Activated naive CD4-positive, alpha-beta T cell treated with anti-CD3 and anti-CD28 coated beads, Interleukin-2, amount 50 U/mL, for 72 hours (primary cell): ENCODE measurements at places on chromosomes 13 and 19.

- no peak for DNase-seq
Measured at GRCh38 chr13:20824762-20825476, 51.2 kb upstream of the EEF1AKMT1 start.

DNA sequence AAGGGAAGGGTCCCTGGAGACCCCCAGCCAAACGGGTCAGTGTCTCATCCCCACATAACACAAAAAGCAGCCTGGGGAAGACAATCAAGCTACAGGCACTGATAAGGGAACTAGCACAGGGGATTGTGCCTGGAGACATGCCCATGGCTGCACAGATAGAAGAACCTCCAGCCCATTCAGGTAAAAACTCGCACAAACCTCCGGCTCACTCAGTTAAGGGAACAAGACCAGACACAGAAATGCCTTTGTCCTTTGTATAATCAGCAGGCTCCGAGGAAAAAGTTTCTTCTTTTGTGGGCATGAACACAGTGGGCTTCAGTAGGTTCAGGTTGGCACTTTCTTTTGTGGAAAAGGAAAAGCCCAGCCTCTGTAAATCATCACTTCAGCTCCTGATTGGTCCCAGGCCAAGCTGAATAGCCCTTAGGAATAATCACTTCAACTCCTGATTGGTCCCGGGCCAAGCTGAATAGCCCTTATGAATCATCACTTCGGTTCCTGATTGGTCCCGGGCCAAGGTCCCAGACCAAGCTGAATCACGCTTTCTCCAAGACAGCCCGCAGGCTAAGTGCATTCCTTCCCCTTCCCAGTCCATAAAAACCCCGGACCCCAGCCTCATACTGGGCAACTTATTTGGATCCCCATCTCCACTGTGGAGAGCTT, 5.0 kb upstream of the ZNF230 start:
- no peak for DNase-seq

DNA sequence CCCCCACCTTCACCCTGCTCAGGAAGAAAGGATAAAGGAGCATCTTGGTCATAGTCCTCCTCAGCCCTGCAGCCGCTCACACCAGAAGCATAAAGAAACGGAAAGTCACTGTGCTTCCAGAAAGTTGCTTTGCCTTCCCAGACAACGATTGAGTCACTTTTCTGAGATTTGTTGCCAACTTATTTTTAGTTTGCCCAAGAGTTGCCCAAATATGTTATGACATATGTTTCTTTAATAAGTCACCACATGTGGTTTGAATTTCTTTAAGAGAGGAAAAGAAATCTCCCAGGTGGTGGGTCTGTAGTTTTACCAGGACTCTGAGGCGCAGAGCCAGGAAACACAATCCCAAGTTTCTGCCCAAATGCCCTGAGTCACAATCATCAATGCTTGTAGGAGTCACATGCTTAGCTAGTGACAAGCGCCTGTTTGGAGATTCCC, 63.4 kb upstream of the LRCH1 start:
- no peak for DNase-seq

DNA sequence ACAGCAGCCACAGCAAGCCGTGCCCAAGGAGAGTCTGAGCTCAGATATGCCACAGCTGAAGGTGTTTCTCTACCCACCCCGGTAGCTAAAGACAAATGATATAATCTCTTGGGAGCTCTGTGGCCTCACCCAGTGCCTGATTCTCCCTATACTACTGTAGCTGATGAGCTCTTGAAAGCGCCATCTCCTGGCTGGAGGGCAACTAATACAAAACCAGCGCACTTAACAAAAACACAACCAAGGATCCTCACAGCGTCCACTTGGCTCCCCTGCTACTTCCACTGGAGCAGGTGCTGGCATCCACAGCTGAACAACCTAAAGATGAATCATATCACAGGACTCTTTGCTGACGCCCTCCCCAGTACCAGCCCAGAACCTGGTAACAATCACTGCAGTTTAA, 1212.0 kb downstream of the PCDH17 start:
- DNase-seq = no peak

- DNase-seq = no peak
Measured at GRCh38 chr13:99981735-99982035, at the start of gene ZIC2. ZIC2 (plus strand) TSS chr13:99981784; CDS start chr13:99982065, 281 bp downstream.

DNA sequence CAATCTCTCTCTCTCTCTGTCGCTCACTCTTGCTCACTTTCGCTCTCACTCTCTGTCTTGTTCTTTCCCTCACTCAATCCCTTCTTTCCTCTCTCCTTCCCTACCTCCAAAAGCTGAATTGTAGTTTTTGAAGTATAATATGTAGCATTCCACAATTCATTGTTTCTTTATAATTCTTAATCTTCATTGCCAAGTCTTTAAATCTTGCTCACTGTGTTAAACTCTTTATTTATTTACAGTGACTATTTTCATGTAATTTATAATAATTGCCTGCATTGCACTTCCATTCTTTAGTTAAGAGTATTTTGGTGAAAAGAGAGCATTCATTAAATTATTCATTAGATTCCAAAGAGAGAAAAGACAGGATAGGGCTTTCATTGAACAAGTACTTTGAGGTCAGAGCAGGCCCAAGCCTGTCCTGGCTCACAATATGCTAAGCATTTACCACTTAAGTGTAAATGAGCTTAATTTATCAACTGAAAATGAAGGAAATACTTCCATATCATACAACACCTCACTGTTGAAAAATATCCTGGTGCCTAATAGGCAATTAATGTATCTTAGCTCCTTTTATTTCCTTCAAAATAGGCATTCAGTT, 257.4 kb upstream of the SLITRK1 start:
- DNase-seq = no peak

GRCh38 chr13:84659359-84659661, 777.0 kb upstream of the SLITRK1 start:
- no peak for DNase-seq
